Neuronal stem cell (in vitro differentiated cells): ENCODE measurements at places on chromosomes 7 and 10.

- DNase-seq: no peak
Measured at GRCh38 chr10:127997937-127998336, 91.0 kb downstream of the PTPRE start.

- DNase-seq: no peak
Measured at GRCh38 chr7:16926283-16926682, 44.5 kb upstream of the AGR3 start.

DNA sequence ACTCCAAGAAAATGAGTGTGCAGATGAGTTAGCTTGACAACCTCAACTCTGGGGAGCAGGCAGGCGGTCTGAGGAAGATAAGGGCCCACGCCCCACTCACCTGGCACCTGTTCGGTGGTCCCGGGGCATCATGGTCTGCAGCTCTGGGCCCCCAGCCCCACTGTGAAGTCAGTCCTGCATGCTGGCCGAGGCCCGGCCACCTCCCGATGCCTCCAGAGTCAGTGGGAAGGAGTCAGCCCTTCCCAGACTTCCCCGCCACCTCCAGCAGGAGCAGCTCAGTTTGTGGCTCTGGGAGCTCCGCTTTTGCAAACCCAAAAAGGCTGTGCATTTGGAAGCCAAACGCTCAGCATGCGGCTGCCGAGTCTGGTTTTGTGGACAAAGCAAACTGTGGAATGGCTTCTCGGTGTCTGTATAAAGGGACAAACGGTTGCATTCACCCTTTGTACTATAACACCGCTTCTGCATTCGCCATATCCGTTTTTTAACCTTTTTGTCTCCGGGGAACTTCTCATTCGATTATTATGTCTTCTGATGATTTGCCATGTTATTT, 167.3 kb downstream of the CCDC3 start:
- no peak for DNase-seq

- peak; percentile 1 for DNase-seq
Measured at GRCh38 chr10:57222603-57223002, 861.5 kb upstream of the ZWINT start.

- DNase-seq: no peak
Measured at GRCh38 chr10:132607491-132607890, 69.9 kb downstream of the INPP5A start.

GRCh38 chr10:126387931-126388911, at the start of gene ADAM12:
ADAM12 (minus strand) TSS chr10:126388477; CDS start chr10:126388145, 332 bp downstream.
- peak; percentile 23 for DNase-seq

DNA sequence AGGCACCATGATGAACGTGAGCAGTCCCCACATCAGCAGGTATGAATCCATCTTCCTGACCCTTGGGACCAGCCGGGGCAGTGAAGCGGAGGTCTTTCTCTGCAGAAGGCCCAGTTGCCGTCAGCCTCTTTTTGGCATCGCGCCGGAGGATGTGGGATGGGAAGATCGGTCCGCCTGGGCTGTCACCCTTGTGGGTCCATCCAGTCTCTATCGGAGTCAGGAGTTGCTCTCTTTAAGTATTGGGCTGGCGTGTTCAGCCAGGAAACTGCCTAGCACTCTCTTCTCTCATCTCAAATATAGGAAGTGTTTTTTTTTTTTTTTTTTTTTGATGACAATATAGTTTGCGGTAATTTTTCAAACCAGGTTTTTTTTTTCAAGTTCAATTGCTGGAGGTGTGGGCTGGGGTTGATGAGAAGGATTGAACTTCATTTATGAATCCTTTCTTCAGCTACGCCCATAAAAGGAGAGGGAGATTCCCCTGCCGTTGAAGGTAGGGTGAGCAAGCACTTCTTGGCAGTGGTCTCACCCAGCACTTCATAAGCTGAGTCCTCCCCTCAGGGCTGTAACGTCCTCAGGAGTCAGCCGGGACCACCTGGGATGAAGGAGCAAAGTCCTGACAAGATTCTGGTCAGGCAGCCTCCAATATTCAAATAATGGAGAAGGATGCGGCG, at the start of gene IL2RA:
Gene IL2RA (minus strand): TSS at position 267 of the 671 bp plus-strand sequence. CDS start 216 bp downstream, at position 51.
- DNase-seq: no peak

- peak; percentile 29 for DNase-seq
Measured at GRCh38 chr7:42843205-42843800, 68.6 kb downstream of the C7orf25 start.

GRCh38 chr7:127683776-127684681, 32.0 kb downstream of the SND1 start:
- DNase-seq: no peak

GRCh38 chr10:29386342-29386999, 97.6 kb downstream of the LYZL1 start:
- DNase-seq: peak; percentile 23
